ENCODE measurements at places on chromosomes 7 and 10.

GRCh38 chr7:21251151-21251800, 176.6 kb upstream of the SP4 start:
- DNase-seq = no peak

- DNase-seq = no peak
These were observed 113.2 kb downstream of the CDC14C start for GRCh38 chr7:49037346-49038210.

GRCh38 chr10:125792342-125793300, 17.0 kb upstream of the MMP21 start:
- DNase-seq = no peak

- no peak for DNase-seq
These were observed 1.9 kb downstream of the TTYH3 start for GRCh38 chr7:2633538-2634266.

GRCh38 chr7:38950309-38950708, 27.4 kb upstream of the POU6F2 start:
- no peak for DNase-seq

GRCh38 chr10:27188259-27188658, 33.1 kb downstream of the MASTL start:
- DNase-seq = no peak

GRCh38 chr7:21543528-21544302, 876 bp downstream of the DNAH11 start:
- DNase-seq = no peak

- no peak for DNase-seq
These were observed 11.0 kb downstream of the VSTM4 start for GRCh38 chr10:49104323-49104722.

DNA sequence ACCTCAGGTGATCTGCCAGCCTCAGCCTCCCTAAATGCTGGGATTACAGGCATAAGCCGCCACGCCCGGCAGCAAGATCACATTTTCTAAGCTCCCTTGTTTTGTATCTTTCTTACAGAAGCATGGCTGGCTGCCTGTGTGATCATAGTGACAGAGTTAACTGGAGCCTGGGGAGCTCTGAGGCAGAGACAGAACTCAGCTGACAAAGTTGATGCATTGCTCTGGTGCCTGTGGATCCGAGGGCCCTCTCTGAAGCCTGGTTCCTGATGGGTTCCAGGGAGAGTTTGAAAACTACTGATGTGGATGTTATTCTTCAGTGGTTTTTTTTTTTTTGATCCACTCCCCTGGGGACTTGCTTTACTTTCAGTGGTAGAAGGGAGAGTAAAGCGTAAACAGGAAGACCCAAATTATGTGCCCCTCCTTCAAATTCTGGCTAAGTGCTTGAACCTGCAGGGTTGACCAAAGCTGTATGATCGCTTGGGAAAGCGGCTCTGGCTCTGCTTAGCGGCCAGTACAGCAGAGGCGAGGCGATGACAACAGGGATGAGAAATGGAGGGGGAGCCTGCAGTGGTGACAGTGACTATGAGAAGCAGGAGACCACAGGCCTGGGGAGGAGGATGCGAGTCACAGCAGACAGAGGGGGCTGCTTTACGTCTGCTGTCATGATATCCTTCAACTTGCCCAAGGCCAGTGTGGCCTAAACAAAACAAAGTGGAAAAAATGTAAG, 6.8 kb upstream of the EFCAB10 start:
- no peak for DNase-seq

- no peak for DNase-seq
These were observed 50.9 kb downstream of the STK32C start for GRCh38 chr10:132256866-132257265.

GRCh38 chr10:96124230-96125141, 5.6 kb upstream of the ZNF518A start:
- no peak for DNase-seq

DNA sequence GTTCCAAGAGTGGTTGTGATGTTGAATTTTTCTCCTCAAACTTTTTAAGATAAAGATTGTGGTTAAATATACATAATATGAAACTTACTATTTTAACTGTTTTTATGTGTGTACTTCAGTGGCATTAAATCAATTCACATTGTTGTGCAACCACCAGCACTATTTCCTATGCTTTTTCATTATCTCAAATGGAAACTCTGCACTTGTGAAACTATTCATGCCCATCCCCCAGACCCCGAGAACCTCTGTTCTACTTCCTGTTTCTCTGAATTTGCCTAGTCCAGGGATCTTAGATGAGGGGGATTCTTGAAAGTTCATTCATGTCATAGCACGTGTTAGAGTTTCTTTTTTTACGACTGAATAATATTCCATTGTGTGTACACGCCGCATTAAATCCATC, 67.0 kb downstream of the WDR37 start:
- DNase-seq = no peak

DNA sequence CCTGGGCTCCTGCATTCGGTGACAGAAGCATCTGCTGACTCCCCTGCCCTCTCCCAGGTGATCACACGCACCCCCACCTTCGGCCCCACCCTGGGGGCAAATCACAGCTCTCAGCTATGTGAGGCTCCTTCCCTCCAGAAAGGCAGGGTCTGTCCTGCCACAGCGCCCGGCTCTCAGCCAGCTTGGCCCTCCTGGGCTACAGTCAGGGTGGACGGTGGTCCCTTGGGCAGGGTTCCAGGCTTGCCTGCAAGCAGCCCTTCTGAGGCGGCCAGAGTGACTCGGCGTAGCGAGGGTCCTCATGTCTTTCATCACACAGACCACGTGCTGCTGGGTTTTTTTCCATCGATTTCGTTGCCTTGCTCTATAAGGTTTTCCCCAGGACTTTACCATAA, 53.6 kb upstream of the EBF3 start:
- no peak for DNase-seq

DNA sequence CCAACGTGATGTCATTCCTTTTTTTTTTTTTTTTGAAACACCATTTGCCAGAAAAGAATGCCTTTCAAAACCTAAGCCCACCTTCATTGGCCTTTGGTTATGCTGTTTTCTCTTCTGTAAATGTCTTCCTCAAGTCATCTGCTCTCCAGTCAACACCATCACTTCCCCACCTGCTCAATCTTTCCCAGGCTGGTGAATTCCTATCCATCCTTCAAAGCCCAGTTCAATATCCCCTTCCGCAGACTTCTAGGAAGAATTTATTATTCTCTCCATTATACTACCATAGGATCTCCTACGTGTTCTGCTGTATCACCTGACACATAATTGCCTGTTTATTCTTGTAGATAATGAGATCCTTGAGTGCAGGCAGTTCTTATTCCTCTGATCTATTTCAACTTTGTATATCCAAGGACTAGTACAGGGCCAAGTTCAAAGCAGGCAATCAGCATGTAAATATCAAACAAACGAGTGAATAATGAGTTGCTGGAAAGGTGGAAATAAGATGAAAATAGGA, 73.5 kb upstream of the PRR15 start:
- DNase-seq = no peak

DNA sequence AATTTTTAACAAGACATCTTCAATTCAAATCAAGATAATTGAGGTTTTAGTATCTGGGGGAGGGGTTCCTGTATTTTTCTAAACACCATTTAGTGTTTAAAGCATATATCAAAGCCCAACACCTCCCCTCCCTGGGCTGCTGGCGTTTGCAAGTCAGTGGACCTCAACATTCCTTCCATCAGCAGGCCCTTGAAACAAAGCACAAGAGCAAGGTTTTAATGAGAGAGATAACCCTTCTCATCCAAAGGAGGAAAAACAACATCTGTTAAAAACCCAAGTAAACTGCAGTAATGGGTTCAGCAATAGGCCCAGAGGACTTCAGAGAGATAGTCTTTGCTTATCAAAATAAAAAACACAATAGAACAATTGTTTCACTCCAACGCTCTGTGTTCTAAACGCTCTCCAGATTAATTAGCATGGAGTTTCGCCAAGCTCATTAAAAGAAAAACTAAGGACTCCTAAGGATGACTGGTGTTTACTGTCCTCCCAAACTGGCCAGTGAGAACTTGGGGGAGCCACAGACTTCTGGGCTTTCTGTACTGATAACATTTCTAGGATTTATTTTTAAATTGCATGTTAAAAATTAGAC, 2.5 kb downstream of the JCAD start:
- DNase-seq = no peak

DNA sequence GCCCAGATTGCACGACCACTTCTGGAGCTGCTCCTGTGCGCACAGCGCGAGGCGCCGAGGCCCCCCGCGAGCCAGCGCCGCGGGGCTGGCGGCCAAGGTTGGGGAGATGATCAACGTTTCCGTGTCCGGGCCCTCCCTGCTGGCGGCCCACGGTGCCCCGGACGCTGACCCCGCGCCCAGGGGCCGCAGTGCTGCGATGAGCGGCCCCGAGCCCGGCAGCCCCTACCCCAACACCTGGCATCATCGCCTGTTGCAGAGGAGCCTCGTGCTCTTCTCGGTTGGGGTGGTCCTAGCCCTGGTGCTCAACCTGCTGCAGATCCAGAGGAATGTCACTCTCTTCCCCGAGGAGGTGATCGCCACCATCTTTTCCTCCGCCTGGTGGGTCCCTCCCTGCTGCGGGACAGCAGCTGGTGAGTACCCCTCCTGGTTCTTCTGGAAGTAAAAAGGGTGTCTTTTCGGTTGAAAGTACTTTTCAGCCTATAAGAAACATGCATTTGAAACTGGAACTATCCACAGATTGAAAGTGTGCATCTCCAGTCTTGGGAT, 683 bp downstream of the INSIG1 start:
- no peak for DNase-seq

DNA sequence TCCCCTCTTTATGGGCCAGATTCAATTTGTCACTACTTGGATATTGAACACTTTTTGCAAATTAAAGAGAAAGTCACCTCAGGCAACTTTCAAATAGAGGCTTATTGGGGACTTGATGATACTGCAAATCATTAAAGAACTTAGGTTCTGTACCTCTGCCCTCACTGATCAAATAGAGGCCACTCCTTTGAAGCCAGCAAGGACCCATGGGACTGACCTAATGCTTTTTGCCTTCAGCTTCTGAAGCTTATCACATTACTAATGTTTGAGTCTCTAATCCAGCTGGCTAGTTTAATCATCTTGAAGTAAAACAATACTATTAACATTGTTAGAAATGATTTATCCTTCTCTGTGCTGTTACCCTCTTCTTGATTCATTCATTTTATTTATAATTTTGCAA, 93.0 kb upstream of the ZNF800 start:
- no peak for DNase-seq

GRCh38 chr7:44289341-44290251, 35.8 kb downstream of the CAMK2B start:
- peak; percentile 5 for DNase-seq

DNA sequence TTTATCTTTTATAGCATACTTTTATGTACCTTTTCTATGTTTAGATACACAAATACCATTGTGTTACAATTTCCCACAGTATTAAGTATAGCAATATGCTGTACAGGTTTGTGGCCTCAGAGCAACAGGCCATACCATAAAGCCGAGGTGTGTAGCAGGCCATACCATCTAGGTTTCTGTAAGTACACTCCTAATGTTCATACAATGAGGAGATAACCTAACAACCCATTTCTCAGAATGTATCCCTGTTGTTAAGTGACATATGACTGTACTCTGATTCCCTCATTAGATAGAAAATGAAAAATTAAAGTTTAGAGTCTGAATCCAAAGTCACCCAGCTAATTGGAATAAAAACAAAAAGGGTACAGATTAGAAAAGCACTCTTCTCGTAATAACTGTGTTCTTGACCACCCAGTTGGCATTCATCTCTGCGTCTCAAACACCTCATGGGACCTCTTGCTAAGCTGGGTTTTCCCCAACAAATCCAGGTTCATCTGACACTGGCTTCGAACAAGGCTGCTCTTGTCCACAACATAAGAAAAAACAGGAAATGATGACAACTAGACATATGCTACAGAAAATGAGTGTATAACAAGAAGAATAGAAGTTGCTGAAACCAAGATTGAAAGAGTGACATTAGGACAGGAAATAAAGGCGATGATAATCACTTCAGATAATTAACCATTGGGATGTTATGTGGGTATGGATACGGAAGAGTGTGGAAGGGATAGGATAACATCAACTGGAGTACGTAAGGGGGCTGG, 1.4 kb downstream of the NDUFB8 start:
- no peak for DNase-seq

GRCh38 chr10:47016564-47016963, 105.3 kb downstream of the PTPN20 start:
- DNase-seq = no peak

- DNase-seq = no peak
These were observed 20.7 kb downstream of the AVL9 start for GRCh38 chr7:32515890-32516550.

GRCh38 chr10:49382226-49382625, 13.7 kb downstream of the DRGX start:
- no peak for DNase-seq

DNA sequence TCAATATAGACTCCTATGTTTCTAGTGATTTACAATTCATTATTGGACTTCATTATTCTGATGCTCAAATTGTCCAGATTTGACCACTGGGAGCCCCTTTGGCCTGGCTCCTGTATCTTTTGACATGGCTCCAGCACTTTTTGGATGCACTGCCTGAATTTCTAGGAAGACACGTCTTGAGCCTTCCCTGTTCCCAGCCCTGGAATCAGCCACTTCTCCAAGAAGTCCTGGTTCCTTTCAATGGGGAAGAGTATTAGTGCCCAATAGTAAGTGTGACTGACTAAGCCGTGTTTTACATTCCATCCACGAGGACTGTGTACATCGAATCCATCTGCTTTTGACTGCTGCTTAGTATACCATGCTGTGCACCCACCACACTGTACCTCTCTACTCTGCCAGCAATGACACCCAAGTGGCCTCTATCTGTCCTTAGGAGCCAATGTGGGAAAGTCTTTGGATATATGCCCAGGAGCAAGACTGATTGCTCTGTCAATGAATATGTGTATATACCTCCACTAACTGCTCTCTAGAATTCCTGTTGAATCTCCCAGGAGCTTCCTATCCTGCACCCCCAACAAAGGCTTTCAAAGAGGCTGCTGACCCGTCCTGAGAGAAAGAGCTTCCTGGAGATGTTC, 23.2 kb upstream of the NPFFR1 start:
- no peak for DNase-seq

DNA sequence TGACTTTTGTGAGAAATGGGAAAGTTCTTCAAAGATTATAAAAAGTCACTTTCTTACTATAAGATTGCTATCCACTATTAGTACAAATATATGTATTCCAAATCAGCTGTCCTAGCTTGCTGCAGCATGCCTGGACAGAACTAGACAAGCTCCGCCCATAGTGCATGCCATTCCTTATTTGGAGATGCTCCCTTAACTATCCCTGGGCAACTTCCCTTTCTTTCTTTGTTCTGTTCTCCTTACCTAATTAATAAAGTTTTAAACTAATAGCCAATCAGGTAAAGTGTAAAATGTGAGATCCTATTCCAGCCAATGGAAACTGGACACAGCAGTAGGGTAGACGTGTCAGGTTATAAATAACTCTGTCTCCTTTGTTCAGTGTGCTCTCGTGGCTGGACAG, 281.9 kb downstream of the CAMK1D start:
- no peak for DNase-seq

GRCh38 chr7:101102026-101102425, 16.7 kb downstream of the TRIM56 start:
- DNase-seq = no peak

DNA sequence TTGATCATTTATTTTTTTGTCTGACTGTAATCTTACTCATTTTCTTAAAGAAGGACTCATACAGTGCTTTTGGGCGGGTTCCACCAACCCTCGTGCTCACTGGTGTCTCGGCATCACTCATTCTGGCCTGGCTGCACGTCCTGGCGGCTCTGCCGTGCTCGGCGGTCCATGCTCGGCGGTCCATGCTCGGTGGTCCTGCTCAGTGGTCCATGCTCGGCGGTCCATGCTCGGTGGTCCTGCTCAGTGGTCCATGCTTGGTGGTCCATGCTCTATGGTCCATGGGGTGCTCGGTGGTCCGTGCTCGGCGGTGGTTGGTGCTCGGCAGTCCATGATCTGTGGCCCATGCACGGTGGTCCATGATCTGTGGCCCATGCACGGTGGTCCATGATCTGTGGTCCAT, 72.5 kb downstream of the WDR37 start:
- DNase-seq = no peak
